ENCODE measurements at places on chromosomes 12 and 14.

- DNase-seq, result no peak
These were observed 2.5 kb downstream of the FAM222A start for GRCh38 chr12:109716092-109716479.

DNA sequence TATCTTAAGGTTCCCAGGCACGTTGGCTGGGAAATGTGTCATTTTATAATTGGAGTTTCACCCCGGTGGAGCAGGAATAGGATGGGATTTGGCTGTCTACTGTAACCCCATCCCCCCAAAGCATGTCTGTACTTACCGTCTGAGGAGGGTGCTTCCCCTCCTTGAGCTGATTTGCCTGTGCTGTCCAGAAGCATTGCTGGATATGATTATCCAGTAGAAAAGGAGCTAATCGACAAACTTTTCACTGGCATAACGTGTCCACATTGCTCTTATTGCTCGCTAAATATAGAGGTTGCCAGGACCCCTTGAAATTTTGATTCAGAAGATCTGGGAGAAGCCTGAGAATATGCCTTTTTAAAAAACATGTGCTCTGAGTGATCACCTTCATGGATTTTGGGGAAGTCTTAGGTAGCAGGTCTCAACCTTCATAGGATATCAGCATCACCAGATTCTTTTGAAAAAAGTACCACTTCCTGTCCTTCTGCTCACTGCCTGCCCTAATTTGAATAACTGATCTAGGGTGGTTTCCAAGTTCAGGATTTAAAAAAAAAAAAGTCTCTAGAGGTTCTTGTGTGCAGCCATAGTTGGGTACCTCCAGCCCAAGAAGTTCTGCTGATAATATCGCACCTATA, 80.4 kb upstream of the KCNA1 start:
- no peak for DNase-seq

DNA sequence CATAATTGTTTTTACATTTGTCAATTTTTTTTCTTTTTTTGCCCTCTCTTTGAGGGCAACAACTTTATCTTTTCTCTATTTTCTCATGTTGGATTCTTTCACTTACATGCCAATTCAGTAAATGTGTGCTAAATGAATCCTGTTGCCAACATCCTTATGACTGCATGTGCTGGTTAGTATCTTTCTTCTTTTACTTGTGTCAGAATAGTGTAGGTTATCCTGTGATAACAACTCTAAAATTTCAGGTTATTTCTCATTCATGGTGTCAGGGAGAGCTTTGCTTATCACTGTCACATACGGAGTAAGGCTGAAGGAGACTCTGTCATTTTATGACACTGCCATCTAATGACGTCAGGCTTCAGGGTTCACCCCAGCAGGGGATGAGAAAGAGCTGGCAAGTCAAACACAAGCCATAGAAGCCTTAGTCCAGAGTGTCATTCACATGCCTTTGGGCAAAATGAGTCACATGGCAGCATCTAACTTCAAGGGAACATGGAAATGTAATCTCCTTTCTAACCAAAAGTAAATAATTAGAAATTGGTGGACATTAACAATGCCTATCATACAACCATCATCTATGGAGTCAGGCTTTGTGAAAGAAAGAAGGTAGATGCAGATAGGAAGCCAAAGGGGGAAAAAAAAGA, 242.5 kb upstream of the ATP2B1 start:
- peak; percentile 45 for DNase-seq

DNA sequence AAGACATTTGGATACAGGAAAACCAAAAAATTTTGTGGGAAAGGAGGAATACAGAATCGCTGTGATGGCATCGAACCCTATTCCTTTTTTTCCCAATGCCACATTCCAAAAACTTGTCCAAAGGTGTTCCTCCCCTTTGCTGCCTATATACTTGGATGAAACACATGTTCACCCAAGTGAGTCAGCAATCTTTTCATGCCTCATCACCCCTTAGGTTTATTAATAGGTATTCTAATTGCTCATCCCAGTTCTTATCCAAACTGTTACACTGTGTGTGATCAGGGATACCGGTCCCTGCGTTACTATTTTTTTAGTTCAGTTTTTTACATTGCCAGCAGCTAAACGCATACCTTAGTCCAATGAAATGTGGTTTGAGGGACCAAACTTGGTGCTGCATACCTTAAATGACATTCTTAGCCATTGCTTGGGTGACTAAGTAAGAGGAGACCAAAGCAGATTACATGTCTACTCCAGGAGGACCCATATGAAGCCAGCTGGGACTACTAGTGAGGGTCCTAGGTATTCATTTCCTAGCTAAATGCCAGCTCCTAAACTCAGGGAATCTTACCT, 20.6 kb upstream of the ST8SIA1 start:
- no peak for DNase-seq

Data from A172 (cell line).